Stimulated activated CD4-positive, alpha-beta T cell treated with anti-CD3 and anti-CD28 coated beads, Interleukin-12 subunit alpha, Interleukin-12 subunit beta, amount 100 ng/mL, for 4 hours (primary cell): ENCODE measurements at places on chromosomes 13 and 19.

DNA sequence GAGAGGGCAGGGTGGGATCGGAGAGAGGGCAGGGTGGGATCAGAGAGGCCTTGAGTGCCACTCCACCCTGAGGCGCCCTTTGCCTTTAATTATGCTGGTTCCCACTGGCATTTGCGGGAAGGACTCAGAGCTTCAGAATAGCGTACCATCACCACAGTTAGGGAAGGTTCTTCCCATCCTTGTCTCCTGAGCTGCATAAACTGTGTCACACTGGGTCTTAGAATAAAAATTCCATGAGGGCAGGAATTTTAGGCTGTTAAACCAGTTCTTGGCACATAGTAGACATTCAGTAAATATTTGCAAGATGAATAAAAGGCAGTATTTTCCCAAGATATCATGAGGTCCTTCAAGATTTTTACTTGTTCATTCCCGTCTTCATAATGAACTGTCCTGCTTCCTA is 24.4 kb downstream of the PPP2R1A start:
- no peak for DNase-seq

GRCh38 chr19:29446361-29446760 is 79.4 kb upstream of the VSTM2B start:
- no peak for DNase-seq

DNA sequence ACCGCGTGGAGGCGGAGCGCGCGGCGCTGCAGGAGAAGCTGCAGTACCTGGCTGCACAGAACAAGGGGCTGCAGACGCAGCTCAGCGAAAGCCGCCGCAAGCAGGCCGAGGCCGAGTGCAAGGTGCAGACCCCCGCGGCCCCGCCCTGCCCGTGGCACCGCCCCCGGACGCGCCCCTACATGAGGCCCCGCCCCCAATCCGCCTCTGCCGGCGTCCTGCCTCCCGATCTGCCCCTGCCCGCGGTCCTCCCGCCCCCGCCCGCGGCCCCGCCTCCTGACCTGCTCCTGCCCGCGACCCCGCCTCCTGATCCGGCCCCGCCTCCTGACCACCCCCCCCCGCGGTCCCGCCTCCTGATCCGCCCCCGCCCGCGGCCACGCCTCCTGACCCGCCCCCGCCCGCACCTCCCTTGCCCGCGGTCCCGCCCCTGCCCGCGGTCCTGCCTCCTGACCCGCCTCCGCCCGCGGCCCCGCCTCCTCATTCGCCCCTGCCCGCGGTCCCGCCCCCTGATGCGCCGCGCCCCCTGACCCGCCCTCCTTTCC is 11.7 kb downstream of the PRR36 start:
- peak; percentile 65 for DNase-seq

DNA sequence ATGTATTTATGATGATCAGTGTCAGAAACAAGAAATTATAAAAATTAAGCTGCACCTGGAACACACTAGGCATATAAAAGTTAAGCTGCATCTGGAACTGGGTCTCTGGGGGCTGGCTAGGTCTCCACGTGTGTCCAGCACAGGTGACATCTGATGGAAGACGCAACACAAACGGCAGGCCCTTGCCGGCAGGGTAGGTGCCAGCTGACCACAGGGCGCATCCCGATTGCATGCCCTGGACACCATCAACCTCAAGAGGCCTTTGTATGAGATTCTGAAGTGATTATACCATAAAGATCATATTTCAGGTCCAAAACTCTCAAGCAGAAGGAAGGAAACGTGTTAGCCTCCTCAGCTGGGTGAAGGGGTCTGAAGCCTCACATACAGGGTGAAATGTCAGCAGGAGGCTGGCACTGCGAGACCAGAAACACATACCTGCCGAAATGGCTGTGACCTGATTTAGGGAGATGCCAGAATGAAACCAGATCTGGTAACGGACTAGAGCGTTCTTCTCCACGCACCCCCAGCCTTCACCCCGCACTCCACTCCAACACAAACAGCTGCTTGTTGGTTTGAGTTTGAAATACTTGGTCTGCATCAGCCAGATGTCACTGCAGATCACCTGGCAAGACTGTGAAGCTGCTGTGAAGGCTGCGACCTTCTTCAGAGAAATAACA is 37.3 kb downstream of the COL4A1 start:
- no peak for DNase-seq

DNA sequence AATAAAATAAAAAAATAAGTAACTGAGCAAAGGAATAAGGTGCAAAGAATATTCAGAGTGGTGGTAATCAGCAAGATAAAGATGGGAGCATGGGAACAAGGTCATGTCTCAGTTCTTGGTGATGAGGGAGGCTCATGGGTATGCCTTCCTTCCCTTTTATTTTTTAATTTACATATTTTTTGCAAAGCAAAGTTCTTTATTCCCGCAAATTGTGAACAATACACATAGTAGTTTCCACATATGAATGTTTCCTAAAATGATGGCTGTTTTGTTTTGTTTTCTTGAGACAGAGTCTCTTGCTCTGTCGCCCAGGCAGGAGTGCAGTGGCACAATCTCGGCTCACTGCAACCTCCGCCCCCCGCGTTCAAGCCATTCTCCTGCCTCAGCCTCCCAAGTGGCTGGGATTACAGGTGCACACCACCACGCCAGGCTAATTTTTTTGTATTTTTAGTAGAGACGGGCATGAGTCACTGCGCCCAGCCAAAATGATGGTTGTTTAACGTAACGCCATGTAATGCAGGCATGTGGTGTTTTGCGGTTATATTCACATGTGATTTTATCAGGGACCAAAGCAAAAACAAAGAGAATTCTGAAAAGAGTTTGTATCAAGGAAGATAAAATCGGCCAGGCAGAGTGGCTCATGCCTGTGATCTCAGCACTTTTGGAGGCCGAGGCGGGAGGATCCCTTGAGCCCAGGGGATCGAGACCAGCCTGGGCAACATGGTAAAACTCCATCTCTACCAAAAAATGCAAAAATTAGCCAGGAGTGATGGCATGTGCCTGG is 4.5 kb upstream of the ADGRE2 start:
- no peak for DNase-seq

GRCh38 chr19:17538684-17539237 is 16.7 kb upstream of the COLGALT1 start:
- no peak for DNase-seq

DNA sequence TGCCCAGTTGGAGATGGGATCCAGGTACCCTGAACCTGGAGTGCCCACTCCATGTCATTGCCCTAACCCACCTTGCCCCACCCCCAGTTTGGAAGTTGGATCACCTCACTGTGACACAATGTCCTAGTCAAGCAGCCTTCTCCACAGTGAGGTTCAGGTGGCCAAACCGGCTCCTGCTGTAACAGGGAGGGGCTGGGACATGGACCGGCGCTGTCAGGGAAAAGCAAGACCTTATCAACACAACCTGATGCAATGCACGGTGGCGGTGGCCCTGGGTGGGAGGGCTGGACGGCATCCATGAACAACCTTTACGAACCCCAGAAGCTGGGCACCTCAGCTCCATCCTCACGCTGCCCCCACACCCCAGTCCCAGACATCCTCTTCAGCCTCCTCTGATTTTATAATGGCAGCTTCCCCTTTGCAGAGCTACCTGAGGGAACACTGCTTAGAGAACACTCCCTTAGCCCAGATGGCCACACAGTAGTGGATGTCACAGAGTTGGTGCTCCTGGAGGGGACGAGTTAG is 1.6 kb upstream of the KRTDAP start:
- no peak for DNase-seq

DNA sequence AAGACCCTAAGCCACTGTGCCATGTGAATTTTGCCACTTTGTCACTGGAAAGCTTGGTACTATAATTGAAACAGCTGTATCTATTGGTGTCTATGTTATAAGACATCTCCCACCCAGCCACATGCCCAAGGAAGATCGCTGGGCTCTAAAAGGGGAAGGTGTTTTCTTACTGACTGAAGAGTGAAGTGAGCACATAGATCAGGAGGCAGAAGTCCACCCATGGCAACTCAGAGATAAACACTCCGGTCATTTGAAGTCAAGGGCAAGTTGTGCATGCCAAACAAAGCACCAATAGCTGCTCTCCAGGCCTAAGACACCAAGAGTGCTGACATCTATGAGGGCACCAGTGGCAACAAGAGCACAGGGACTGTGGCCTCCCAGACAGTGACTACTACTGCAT is 153.8 kb downstream of the KCTD12 start:
- DNase-seq = no peak

GRCh38 chr19:17626456-17627015 is 61.6 kb downstream of the UNC13A start:
- DNase-seq = no peak

GRCh38 chr13:28375250-28375930 is 119.5 kb downstream of the FLT1 start:
- no peak for DNase-seq

DNA sequence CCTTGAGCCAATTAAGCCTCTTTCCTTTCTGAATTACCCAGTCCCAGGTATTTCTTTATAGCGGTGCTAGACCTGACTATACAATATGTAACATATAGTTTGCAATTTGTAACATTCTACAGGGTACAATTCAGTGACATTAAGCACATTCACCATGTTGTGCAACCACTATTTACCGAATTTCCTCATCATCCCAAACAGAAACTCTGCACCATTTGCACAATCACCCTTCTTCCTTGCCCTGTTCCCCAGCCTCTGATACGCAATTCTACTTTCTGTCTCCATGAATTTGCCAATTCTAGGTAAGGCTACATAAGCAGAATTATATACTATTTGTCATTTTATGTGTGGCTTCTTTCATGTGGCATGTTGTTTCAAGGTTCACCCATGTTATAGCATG is 13.7 kb upstream of the SIGLEC10 start:
- DNase-seq = no peak

DNA sequence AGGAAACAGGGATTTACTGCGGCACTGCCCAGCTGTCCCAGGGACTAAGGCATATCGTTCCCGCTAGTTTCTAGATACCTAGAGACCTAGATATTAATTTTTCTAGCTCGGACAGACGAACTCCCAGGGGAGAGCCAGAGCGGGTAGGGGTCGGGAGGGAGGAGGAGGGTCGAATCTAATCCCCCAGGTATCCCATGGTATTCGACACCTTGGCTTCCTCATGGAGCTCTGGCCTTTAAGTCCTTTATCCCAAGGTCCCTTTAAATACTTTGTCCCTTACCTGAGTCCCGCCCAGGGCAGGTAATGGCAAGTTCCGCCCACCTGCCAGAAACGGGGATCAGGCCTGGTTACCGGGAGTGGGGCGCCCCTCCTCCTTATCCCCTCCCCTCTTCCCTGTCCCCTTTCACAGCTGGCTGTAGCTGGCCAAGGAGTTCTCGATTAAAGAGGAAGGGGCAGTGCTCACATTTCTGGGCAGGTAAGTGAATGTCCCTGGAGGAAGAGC is at the start of gene PRRG2:
Gene PRRG2 (plus strand): TSS at position 310 of the 502 bp plus-strand sequence. CDS start 1,904 bp downstream, outside the sequence.
- no peak for DNase-seq

- DNase-seq = no peak
These were observed 108.1 kb downstream of the PCDH17 start for GRCh38 chr13:57739543-57740190.

GRCh38 chr19:2578391-2578890 is 102.5 kb downstream of the GADD45B start:
- no peak for DNase-seq

DNA sequence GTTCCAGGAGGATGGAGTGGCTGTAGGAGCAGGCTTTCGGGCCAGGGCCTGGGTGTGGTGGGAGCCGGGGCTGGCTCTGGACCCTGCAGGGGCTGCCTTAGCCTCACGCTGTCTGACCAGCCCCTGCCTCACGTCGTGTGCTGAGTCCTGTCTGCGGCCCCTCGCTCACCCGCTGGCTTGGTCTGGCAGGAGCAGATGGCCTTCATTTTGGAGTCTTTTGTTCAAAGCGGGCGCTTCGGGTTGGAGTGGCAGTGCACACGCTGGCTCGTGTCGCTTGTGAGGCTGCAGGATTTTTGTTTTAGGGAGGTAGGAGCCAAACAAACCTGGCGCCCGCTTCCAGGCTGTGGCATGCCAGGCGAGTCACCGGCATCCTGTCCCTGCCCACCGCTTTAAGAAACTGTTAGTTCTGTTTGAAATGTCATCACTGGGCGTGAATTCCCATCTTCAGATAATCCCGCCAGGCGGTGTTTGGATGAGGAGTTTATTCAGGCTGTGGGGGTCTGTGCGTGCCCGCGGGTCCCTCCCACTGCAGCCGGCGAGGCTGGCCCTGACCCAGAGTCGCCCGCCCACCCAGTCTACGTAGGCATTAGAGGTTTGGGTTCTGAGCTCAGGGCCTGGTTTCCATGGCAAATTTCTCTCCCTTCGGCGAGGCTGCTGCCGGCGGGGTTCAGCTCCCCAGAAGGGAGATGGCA is 89.8 kb downstream of the KDM4B start:
- no peak for DNase-seq

DNA sequence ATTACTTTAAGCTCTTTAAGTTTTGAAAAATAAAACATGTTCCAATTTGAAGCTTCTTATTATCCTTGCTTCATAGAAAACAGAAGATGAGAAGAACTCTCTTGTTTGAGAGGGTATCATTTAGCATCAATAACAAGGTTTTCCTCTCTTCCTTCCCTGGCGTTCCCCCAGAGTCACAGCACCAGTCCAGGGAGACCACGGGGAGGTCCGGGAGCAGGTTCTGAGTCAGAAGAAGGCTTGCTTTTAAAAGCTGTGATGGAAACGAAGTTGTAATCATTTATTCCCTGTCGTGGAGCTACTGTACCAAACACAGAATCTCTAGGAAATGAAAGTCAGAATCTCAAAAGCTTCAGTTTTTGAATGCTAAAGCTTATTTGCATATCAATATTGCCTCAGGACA is 174.0 kb upstream of the LSM14A start:
- DNase-seq = no peak

GRCh38 chr13:85610024-85610423 is 189.2 kb downstream of the SLITRK6 start:
- no peak for DNase-seq

DNA sequence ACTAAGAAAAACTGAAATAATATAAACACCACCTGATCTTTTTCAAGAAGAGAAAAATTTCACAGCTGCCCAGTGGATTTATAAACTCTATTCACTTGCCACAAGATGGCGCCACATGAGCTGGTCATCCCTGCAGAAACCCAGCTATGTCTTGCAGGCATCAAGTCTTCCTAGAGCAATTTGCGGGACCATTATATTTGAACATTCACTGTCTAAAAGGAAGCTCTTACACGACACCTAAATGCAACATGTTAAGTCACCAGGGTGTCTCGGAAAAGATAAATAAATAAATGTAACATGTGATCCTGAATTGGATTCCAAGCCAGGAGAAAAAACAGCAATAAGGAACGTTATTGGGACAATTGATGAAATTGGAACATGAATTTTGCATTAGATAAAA is 20.3 kb upstream of the AKT2 start:
- peak; percentile 61 for DNase-seq

GRCh38 chr19:7907122-7907521 is 3.4 kb downstream of the MAP2K7 start:
- DNase-seq = no peak

- no peak for DNase-seq
These were observed 25.2 kb downstream of the TEX29 start for GRCh38 chr13:111345682-111346081.

DNA sequence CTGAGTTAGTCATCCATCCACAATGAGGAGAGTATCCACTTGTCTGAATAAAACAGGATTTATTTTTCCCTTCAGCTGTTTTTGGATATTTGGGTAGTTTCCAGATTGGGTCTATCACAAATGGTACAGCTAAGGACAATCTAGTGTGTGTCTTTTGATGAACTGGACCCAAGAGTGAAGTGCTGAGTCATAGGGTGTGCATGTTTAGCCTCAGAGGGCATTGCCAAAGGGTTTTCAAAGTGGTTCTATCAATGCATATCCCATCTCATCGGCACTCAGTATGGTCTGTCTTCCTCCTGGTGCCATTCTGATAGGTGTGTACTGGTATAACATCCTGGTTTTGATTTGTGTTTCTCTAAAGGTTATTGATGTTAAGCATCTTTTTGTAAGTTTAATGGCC is 62.3 kb downstream of the GSX1 start:
- no peak for DNase-seq
